NCI-H146 (cell line): ENCODE measurements at places on chromosomes 1 and 21.

- DNase-seq: peak; percentile 92
Observed at GRCh38 chr1:91404151-91405012, at the start of gene HFM1. TSS of gene HFM1 (minus strand) at chr1:91404837. CDS start at chr1:91401082, 3,755 bp downstream.

- DNase-seq: no peak
Observed at GRCh38 chr1:175479521-175480342, 263.7 kb downstream of the TNR start.

- no peak for DNase-seq
Observed at GRCh38 chr1:96863449-96863848, 141.9 kb downstream of the PTBP2 start.

- DNase-seq: peak; percentile 13
Observed at GRCh38 chr21:37220433-37220980, 46.6 kb downstream of the VPS26C start.
